ENCODE measurements at places on chromosomes 6 and 20. TPM values are rescaled to one million over a fixed set of nuclear protein-coding genes. Genes with fewer than 3 reads are reported as not detected.

DNA sequence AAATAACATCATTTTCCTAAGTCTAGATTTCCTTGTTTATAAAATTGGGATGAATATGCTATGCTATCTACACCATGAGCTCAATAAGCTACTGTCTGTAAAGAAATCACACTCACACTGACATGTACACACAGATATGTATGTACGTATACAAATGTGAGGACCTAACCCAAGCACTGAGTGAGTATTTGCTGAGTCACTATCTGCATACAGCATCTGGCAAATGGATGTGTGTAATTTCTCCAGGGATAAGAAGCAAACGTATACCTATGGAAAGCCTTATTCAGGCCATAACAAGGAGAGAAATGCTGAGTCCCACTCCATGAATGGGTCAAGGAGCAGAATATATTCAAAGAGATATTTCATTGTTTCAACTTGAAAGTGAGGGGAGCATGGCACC is 153.9 kb downstream of the LPA start:
- no peak for DNase-seq

DNA sequence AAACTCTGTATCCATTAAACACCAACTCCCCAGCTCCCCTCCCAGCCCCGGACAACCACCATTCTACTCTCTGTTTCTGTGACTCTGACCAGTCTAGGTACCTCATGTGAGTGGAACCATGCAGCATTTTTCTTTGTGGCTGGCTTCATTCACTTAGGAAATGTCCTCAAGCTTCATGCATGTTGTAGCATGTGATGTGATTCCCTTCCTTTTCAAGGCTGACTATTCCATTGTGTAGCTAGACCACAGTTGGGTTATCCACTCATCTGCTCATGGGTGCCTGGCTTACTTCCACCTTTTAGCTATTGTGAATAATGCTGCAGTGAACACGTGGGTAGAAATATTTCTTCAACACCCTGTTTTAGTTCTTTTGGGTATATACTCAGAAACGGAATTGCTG is 8.8 kb upstream of the BPHL start:
- DNase-seq = no peak

GRCh38 chr20:15475483-15475882 is 1097.8 kb downstream of the KIF16B start:
- peak; percentile 8 for DNase-seq

DNA sequence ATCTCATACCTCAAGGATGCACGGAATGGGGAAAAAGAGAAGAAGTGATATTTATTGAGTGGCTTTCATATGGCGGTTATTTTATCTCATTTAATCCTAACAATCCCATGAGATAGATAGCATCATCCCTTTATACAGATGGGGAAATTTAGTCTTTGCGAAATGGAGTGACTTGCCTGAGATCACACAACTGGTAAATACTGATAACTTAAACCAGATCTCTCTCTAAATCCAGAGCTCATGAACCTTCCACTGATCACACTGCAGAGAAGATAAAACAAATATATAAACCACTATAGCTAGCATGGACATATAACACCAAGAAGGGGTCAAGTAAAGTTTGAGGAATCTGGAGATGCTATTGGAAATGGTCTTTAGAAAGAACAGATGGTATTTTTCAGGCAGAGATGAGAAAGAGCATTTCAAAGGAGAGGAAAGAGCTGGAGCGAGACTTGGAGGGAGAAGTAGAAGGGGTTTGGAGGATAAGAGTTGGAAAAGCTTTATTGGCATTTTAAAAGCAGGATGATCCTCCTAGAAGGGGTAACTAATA is 139.8 kb upstream of the TNFAIP3 start:
- DNase-seq = no peak

DNA sequence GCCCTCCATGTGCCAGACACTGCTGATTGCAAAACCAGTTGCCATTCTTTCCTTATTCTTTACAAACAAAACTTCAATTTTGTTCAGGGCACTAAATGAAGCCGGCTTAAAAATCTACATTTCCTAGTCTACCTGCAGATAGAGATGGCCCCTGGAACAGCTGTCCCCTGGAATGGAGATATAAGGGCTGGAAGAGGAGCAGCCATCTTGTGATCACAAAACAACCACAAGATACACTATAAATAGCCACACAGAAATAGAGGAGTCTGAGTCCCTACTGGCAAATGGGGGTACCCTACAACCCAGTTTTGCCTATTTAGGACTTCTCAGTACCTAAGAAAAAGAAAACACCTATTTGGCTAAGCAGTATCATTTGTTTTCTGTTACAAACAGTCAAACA is 115.9 kb upstream of the BEND6 start:
- DNase-seq = no peak

DNA sequence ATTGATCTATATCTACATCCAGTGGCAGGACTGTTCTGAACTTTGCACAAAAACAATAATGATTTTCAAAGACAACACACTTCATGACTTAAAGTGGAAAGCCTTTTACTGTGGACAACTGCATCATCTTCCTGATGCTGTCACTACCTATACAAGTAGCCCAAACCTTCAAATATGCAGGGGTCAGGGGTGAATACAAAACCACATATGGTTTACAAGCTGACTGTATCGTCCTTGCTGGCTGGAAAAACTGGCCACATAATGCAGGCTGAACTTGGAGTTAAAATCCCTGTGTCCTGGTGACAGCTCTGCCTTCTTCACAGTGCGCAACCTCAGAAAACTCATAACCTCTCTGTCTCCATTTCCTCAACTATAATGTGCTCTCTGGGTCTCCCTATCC is 128.9 kb downstream of the GMDS start:
- no peak for DNase-seq

- DNase-seq = peak; percentile 90
These were observed 4.1 kb downstream of the TTBK1 start for GRCh38 chr6:43247114-43247999.

DNA sequence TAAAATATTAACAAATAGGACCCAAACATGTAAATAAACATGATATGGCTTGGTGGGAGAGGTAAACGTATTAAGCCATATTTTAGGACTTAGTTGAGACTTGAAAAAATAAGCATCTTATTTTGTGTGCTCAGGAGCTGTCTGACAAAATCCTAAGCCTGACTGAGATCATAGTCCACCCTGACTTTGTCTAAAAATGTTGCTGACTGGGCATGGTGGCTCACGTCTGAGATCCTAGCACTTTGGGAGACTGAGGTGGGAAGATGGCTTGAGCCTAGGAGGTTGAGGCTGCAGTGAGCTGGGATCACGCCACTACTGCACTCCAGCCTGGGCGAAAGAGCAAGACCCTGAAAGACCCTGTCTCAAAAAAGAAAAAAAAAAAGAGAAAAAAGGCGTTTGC is 52.1 kb downstream of the AIG1 start:
- no peak for DNase-seq

DNA sequence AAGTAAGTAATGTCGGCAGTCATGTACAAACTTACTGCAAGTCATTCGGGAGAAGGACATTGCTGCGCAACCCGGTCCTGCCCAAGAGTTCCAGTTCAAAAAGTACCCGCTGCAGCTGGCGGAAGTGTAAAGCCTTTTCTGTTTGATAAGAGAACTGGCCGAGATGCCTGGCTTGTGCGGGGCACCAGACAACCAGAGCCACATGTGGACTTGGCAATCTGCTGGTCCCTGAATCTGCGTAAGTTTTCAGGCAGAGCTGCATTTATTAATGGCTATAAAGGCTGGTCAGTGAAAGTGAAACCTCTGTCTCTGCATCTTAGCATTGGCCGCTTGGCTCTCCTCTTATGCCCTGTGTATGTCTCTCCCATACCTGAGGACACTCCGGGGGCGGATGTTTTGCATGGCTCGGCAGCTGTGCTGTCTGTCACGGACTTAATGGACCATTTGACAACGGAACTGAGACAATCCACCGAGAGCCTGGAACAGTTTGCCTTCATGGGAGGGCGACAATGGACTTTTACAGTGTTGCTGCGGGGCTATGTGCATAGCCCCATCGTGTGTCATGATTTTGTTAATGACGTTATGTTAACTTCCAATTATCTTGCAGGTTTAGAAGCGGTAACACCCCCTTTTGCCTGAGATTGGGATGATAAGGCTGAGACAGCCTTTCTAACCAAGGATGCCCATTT is 19.8 kb upstream of the RGS17 start:
- no peak for DNase-seq

DNA sequence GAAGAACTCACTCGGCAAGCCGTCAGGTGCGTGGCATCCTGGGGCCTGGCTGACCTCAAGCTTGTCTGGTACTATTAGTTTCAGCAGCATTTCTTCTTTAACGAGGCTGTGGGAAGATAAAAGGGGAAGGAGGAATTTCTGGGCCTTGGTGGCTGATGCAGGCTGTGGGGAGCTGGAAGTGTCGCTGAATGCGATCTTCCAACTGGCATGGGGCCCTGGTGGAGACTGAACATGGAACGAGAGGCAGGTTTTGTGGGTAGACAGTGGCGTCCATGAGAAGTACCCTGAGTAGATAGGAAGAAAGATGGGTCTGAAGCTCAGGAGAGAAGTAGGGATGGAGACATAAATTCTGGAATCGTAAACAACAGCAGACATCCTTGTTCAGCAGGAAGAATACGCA is 23.9 kb downstream of the ERMARD start:
- DNase-seq = no peak

DNA sequence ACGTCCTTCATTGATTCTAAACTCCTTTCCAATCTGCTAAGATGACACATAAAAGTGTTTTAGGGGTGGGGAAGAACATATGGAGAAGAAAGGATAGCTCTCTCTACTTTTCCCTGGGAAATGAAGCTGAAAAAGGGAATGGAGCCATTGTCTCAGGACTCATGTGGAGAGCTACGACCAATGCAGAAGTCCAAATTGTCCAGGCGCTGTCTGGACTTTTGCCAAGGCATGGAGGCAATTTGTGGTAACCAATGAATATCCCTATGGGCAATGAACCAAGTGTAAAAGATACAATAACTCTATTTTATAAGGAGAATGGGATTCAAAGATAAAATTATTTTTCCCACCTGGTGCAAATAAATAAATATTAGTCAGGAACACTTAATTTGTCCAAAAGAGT is 16.1 kb downstream of the FBXL4 start:
- no peak for DNase-seq

- DNase-seq = no peak
These were observed 1.4 kb upstream of the FOXS1 start for GRCh38 chr20:31846793-31847138.

GRCh38 chr6:3997177-3997770 is 81.7 kb downstream of the FAM217A start:
- DNase-seq = no peak

DNA sequence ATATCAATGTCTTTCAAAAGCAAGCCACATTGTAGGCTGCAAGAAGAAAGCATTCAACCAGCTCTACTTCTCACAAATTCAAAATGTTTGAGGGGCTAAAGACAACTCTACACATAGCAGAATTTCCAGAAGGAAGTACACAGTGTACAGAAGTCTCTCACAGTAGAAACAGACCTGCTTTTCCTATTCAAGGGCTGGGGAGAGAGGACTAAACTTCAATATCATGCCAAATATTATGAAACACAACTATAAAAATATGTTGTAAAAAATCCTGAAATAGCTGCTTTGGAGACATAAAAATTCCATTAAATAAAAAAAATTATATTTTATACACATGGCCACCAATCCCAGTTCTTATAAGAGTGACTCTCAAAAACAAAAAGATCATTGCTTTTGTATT is 70.8 kb upstream of the IPCEF1 start:
- DNase-seq = no peak

- DNase-seq = no peak
These were observed 155.0 kb downstream of the CFAP61 start for GRCh38 chr20:20207291-20207690.

DNA sequence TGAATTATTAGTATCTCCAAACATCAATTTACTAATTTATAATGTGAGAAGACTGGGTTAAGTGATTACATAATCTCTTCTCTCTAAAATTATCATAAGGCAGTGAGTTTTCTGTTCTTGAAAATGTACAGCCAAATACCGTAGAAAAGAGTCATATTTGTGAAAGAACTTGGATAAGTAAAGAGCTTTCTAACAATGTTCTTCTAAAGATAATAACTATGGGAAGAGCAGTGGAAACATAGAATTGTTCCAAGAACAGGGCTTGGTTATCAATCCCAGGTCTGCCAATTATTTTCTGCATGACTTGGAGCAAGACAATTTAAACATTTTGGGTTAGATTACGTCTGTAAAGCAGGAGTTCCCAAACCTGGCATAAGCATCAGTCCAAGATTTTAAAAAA is 198.1 kb upstream of the SGK1 start:
- no peak for DNase-seq

- no peak for DNase-seq
These were observed 175.2 kb upstream of the ARID1B start for GRCh38 chr6:156602066-156602385.

GRCh38 chr6:150276937-150277742 is 91.7 kb upstream of the IYD start:
- DNase-seq = no peak

DNA sequence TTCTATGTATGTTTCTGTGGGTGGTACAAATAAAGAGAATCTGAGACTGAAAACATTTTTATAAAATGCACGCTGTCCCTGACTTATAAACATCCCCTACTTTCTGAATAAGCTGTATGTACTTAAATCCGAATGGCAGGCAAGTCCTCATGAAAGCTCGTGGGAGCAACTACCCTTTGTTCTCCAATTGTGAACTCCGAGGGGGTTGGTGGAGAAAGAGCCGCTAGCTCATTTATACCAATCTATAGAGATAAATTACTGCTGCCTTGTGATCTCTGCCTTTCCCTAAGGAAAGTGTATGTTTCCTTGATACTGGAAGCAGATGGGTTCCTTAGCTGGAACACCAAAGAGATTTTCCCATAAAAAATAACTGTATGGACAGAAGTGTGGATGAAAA is 84.5 kb downstream of the GJA10 start:
- no peak for DNase-seq

DNA sequence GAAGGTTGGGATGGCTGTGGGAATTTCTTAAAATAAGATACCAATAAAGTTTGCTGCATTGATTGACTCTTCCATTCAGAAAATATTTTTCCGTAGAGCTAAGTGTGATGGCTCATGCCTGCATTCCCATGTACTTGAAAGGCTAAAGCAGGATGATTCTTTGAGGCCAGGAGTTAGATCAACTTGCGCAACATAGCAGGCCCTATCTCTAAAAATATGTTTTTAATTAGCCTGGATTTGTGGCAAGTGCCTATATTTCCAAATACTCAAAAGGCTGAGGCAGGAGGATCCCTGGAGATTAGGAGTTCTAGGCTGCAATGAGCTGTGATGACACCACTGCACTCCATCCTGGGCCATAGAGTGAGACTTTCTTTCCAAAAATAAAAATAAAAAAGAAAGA is 431.2 kb upstream of the PTCHD4 start:
- no peak for DNase-seq

Gene WFDC2
- 3.3 TPM for total RNA-seq

Gene SPEF1
- total RNA-seq = 0.41 TPM

Gene CNBD2
- 1.6 TPM for total RNA-seq

Gene OXT
- total RNA-seq = not detected

Gene SLC17A9
- under 0.01 TPM for total RNA-seq

Gene HTR1B
- 5.3 TPM for total RNA-seq

Gene CENPQ
- total RNA-seq = 4.5 TPM

Gene SPATS1
- total RNA-seq = 0.41 TPM

Gene GHRH
- not detected for total RNA-seq

Gene C6orf58
- total RNA-seq = 1.6 TPM

Gene ID1
- total RNA-seq = 46.1 TPM

Gene PSORS1C1
- total RNA-seq = not detected

Gene GNRH2
- not detected for total RNA-seq
